ENCODE measurements at places on chromosomes 16 and 17. TPM values are rescaled to one million over a fixed set of nuclear protein-coding genes. Genes with fewer than 3 reads are reported as not detected.
A peak's percentile ranks its signal among the peaks of the same experiment; 100 is the strongest.

The ADAMTS18 gene
- total RNA-seq = 4.7 TPM

The TLCD3B gene
- 15.6 TPM for total RNA-seq

The ERI2 gene
- total RNA-seq = 27.4 TPM

DNA sequence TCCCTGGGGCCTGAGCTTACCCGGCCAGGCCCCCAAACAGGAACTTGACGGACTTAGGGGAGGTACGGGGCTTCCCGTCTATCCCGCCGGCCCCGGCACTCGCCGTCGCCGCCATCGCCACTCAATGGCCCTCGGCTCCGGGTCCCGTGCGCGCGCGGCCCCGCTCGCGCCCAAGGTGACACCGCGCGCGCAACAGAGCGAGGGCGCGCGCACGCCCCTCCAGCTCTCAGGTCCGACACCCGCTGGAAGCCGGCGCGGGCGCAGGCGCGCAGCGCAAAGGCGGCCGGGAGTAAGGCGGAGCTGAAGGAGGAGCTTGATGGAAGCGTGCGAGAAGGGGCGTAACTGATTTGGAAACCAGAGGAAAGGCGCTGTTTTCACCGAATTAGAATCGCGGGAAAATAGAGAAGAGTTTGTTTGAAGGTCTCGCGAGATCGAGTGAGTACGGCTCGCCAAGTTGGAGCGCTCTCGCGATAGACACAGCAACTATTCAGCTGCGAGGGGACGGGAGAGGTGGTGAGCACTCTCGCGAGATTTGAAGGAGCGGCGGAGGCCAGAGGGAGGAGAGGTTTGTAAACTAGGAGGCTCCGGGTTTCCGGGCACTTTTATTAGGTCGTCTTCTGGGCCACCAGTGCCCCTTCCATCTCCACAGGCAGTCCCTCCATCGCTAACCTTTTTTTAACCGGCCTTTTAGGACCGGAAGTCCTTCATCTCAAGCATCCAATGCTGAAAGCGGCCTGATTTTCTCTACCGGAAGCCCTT, at the start of the genes RNF167 and SLC25A11:
Gene RNF167, plus strand, starts transcription at position 473 of the 759 bp plus-strand sequence. CDS start 642 bp downstream, outside the sequence.
Gene SLC25A11, minus strand, starts transcription at position 251 of the 759 bp plus-strand sequence. Its CDS starts 136 bp downstream, at position 115.
- peak; percentile 98 for DNase-seq

GRCh38 chr16:75024594-75024993, 25.8 kb downstream of the ZNRF1 start:
- no peak for DNase-seq

- DNase-seq = no peak
Measured at GRCh38 chr17:1034652-1035210, 37.8 kb downstream of the TIMM22 start.

DNA sequence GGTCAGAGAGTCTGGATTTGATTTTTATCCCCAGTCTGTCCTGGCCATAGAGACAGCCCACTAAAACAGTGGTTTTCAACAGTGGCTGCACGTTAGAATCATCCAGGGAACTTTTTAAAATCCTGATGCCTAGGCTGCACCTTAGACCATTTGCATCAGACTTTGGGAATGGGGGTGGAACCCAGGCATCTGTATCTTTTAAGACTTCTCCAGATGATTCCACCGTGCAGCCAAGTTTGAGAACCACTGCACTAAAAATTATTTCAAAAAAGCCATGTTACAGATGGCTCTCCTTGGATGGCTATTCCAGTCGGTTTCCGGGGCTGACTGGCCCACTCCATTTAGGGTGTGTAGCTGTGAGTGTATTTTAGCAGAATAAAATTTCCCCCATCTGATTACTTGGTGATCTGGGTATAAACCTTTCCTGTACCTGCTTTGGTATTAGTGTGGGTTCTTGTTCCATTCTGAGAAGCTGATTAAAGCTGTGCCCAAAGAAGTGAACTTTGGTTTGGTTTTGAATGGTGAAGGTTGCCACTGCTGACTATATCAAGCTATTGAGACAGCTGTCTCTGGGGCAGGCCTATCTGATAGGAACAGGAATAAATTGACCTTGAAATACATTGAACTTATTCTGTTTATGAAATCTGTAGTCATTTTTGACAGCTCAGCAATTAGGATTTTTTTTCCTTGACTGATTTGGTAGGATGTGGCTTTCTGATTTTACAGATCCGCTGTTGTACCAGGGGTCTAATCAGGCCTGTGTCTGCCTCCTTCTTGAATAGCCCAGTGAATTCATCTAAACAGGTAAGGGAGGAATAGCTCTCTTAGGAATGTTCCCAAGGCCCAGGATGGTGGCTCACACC, 1.3 kb downstream of the ATP5MC1 start:
- no peak for DNase-seq

The ELP5 gene
- 20.0 TPM for total RNA-seq

The PRSS33 gene
- total RNA-seq = not detected

- no peak for DNase-seq
Measured at GRCh38 chr16:30521476-30521872, 4.9 kb downstream of the ZNF768 start.

- no peak for DNase-seq
Measured at GRCh38 chr16:27703545-27703944, 153.6 kb downstream of the KATNIP start.

The CNTROB gene
- 35.8 TPM for total RNA-seq

GRCh38 chr16:75461575-75461974, 2.9 kb downstream of the TMEM170A start:
- DNase-seq = no peak

DNA sequence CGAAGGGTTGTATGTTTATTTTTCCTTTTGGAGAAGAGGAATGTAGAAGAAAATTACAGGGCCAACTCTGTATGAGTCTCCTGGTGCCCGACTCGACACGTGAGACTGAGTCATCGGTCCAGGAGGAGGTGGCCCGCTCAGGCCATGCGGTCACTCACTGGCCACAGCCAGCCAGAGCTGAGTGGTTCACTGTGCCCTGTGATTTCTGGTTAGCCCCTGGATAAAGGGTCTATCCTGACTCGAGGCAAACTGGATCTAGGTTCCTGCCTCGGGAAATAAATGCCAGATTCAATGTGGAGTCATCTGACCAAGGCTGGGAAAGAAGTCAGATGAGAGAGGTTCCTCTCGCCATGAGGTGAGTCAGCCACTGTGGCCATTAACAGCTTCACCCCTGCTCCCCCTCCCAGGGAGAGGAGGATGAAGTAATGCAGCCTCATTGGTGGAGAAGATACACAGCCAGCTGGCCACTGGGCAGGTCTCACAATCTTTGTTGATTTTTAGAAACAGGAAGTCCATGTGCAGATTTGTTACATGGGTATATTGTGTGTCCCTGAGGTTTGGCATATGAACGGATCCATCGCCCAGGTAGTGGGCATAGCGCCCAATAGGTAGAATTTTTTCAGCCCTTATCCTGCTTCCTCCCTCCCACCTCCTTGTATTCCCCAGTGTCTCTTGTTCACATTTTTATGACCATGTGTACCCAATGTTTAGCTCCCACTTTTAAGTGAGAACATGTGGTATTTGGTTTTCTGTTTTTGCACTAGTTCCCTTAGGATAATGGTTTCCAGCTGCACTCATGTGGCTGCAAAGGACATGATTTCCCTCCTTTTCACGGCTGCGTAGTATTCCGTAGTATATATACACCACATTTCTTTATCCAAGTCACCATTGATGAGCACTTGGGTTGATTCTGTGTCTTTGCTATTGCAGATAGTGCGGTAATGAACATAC, 21.7 kb upstream of the USP36 start:
- DNase-seq = no peak

- no peak for DNase-seq
Measured at GRCh38 chr17:55577687-55578086, 66.4 kb upstream of the SMIM36 start.

GRCh38 chr16:80583466-80583865, 42.7 kb downstream of the DYNLRB2 start:
- no peak for DNase-seq

GRCh38 chr17:29045734-29046472, 3.0 kb downstream of the PIPOX start:
- DNase-seq = no peak

DNA sequence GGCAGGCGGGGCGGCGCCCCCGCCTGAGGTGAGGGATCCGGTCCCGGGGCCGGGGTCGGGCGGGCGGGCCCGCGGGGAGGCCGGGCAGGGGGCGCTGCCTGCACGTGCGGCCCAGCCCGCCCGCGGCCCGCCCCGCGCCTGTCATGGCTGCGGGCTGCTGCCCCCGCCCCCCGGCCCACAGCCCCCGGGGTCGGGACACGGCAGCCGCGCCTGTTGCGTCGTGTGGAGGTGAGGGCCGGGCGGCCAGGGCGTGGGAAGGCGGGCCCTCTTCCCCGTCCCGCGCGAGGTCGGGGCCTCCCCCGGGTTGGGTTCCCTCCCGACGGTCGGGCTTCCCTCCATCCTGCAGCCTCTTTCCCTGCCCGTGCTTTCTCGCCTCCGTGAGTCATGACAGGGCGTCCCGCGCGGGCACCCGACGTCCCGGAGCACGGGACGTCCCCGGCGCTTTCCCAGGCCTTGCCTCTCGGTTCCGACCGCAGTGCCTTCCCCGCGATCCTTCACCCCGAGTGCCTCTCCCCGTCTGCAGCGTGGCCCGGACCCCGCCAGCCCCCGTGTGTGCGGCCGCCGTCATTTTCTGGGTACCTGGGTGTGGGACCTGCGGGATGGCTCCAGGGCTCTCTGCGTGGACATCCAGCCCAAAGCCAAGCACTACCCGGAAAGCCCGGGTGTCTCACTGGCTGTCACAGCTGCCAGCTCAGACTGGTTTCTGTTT, 76.7 kb downstream of the CHD9 start:
- peak; percentile 42 for DNase-seq

The MFSD6L gene
- total RNA-seq = 0.09 TPM

DNA sequence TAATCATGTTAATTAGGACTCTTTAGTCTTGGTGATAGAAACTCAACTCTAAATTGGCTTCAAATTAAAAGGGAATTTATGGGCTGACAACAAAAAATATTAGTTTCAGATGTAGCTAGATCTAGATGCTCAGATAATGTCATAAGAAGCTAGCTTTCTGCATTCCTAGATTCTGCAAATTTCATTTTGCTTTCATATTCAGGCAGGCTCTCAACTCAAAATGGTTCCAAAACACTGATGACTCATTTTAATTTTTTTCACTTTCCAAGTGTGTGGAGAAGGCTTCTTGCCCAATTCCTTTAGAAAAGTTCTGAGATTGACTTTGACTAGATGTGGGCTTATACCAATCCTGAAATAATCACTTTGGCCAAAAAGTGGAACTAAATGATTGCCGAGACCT, 236.7 kb upstream of the GOT2 start:
- no peak for DNase-seq

DNA sequence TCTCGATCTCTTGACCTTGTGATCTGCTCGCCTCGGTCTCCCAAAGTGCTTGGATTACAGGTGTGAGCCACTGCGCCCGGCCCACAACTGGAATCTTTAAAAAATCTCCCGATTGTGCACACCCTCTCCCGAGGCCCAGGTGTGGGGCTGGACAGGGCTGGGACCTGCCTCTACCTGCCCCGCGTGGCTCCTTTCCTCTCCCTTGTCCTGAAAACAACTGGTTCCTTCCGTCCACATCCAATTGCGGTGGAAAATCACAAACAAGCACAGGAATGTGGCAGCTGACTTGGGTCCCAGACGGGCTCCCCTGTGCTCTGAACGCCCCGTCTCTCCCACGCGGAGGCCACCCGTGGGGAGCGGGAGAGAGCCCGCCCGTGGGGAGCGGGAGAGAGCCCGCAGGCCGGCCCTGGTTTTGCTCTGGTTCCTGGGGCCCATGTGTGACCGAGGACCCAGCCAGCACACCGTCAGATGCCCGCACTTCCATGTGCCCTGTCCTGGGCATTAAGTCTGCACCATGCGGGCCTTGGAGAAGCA, 3.0 kb upstream of the TMEM204 start:
- DNase-seq = no peak

- no peak for DNase-seq
Measured at GRCh38 chr16:55559233-55559632, 7.3 kb upstream of the CAPNS2 start.

DNA sequence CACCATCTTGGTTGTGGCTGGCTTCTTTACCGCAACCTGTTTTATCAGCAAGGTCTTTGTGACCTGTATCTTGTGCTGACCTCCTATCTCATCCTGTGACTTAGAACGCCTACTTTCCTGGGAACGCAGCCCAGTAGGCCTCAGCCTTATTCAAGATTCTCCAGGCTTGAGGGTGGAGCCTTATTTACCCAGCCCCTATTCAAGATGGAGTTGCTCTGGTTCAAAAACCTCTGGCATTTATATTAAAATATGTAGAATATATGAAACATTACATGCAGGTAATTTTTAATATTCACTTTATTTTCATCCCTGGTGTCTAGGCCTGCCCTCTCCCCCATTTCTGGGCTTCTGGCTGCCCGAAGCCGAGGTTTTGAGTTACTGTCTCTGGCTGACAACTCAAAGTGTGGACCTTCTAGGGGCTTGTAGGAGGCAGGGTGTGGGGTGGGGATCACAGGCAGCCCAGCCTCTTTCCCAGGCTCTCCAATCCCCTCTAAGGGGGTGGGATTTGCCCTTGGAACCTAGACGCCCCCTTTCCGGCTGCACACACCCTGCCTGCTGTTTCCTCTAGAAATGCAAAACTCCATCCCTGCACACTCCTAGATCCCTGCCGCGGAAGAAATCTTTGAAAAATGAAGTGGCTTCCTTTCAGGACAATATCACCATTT, 152.0 kb downstream of the KCNJ12 start:
- DNase-seq = no peak

The TMEM88 gene
- 3.2 TPM for total RNA-seq
